ENCODE measurements at places on chromosomes 12 and 14. TPM values are rescaled to one million over a fixed set of nuclear protein-coding genes. Genes with fewer than 3 reads are reported as not detected.

IRAK3 gene
- 3.3 TPM for polyA plus RNA-seq

DNA sequence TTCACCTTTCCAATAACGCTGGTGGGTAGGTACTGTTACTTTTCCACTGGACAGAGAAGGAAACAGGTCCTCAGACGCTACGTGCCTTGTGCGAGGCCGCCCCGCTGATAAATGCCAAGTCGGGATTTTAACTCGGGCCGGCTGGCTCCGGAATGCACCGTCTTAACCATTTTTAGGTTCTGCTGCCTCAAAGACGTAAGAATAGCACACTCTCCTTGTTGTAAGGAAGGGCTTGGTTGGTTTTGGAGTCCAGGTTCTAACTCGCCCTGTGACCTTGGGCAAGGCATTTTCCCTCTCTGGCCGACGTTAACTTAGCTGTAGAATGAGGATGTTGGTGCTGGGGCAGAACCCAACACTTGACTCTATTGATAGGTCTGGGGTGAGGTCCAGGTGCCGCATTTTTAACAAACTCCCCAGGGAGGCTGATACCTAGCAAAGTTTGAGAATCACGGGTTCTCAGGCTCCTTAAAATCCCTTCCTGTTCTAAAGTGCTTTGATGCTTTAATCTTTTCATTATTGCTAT, 814 bp downstream of the ANKRD13A start:
- peaks cover 27% of the 10 kb centered on the region for H3K4me1 ChIP-seq
- peak; percentile 69 for DNase-seq
- peak overlapping the region; percentile 69 for H3K4me3 ChIP-seq
- H3K36me3 ChIP-seq = no peaks in the 10 kb centered on the region
- H3K27ac ChIP-seq = peak overlapping the region; percentile 64
- H3K27me3 ChIP-seq = no peaks in the 10 kb centered on the region

- no peaks in the 10 kb centered on the region for H3K27me3 ChIP-seq
- H3K4me1 ChIP-seq = no peaks in the 10 kb centered on the region
- H3K36me3 ChIP-seq = no peaks in the 10 kb centered on the region
- H3K27ac ChIP-seq = no peak overlapping the region
Measured at GRCh38 chr14:53249059-53249458, 95.9 kb upstream of the DDHD1 start.

- no peak for DNase-seq
- no peaks in the 10 kb centered on the region for H3K27me3 ChIP-seq
- H3K36me3 ChIP-seq = no peaks in the 10 kb centered on the region
- H3K4me3 ChIP-seq = no peak overlapping the region
- H3K27ac ChIP-seq = no peak overlapping the region
Measured at GRCh38 chr12:12178559-12178958, 88.3 kb downstream of the LRP6 start.

DNA sequence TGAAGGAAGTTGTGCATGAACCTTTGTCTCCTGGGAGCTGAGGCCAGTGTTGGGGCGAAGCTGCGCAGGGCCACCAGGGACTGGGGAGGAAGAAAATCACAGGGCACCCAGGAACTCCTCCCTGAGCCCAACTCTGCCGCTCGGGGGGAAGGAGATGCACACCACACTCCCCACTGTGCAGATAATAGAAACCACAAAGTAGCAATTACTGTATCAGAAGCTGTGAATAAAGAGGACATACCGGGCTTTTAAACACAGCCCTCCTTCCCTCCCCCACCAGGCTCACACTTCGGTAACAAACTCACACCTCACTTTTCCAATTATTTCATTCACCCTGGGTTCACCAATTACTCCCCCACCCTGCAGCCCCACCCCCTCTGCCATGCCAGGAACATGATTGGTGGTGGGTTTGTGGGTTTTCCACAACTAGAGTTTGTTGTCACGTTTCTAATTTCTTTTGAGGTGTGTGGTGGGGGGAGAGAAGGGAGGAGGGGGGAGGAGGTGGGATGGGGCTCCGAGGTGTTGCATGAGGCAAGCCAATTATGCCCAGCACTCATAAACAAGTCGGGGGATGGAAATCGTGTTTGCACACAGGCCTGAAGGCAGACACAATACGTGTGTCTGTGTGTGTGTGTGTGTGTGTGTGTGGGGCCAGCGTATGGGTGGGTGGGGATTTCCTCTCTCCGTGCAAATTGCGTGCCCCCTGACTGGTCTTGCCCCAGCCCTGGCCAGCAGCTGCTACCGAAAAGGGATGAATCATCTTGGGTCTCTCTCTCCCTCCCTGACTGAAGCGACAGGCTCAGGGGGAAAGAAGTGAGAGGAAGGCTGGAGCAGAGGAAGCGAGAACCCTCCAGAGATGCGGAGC, 103.3 kb downstream of the RBM19 start:
- no peaks in the 10 kb centered on the region for H3K4me1 ChIP-seq
- no peaks in the 10 kb centered on the region for H3K36me3 ChIP-seq
- no peak overlapping the region for H3K4me3 ChIP-seq
- no peak for DNase-seq

DNA sequence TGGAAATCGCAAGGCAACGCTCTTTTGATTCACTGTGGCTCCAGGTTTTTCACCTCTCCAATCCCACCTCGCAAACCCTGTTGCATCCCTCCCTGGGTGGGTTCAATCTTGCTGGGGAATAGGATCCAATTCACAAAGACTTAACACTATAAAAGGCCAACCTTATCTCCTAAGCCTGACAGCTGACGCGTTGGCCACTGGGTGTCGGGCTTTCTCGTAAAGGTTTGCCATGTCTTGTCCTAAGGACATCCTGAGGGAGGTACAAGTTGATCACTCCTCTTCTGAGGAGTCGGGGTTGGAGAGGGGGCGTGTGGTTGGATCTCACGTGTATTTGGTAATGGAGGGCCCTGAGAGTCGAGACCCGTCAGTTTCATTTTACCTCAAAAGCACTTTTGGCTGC, 112.6 kb upstream of the FZD10 start:
- H3K27ac ChIP-seq = no peak overlapping the region
- no peaks in the 10 kb centered on the region for H3K36me3 ChIP-seq
- DNase-seq = no peak
- H3K4me1 ChIP-seq = no peaks in the 10 kb centered on the region
- H3K27me3 ChIP-seq = peaks cover 6% of the 10 kb centered on the region
- H3K4me3 ChIP-seq = no peak overlapping the region

DNA sequence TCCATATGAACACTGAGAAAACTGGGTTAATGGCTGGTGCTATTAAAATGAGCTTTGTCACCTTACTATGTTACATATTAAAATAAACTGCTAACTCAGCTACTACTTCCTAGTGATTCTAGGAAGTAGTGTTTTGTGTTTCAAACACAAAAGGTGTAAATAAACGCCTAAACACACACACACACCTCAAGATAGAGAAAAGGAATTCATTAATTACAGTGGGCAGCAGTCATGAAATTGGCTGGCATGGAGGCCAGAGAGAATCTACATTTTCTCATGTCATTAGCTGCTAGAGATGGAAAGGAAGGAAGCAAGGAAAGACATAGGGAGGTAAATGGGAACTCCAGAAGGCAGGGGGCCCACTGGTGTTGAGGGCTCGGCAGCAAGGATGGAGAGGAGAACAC, 787 bp upstream of the PRMT5 start:
- no peak for DNase-seq
- H3K27me3 ChIP-seq = no peaks in the 10 kb centered on the region
- H3K4me3 ChIP-seq = no peak overlapping the region
- no peaks in the 10 kb centered on the region for H3K4me1 ChIP-seq
